ENCODE measurements at places on chromosomes 5 and 9.

DNA sequence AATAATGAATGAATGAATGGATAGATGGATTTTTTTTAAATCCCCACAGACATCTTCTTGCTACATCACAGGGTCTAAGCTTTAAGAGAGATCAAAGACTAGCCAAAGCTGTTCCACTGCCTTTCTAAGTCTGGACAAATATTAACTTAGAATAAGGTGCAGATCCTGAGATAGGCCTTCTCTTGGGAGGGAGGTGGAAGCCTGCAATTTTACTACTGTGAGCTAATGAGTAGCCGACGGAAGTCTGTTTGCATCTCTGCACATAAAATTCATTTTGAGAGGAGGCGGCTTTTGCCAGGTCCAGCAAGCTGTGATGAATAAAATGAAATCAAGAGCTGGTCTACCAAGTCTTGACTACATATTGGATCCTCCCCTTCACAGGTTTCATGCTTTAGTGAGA lies 484.9 kb downstream of the TMEM38B start:
- no peak for DNase-seq

DNA sequence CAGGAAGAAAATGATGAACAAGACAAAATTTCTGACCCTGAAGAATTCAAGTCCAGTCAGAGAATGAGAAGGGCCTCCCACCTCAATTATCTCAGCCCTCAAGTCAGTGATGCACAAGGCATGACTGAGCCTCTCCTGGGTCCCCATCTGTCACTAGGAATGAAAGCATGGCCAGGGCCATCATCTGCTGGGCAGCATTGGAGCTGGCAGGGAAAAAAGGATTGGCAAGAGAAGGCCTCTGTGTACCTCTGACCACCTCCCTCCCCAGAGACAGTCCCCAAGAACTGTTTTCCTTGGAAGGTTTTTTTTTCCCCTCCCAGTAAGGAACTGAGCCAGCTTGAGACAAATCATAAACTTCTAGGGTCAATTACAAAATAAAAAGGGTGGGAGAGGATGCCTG lies 76.7 kb downstream of the KLHL3 start:
- no peak for DNase-seq

- no peak for DNase-seq
These were observed 24.5 kb downstream of the RETREG1 start for GRCh38 chr5:16592255-16592654.

GRCh38 chr9:137685741-137686420 lies 67.1 kb downstream of the EHMT1 start:
- DNase-seq, result no peak

GRCh38 chr5:80655231-80655774 lies 520 bp upstream of the DHFR start:
- no peak for DNase-seq
